ENCODE measurements at places on chromosomes 11 and 22.

DNA sequence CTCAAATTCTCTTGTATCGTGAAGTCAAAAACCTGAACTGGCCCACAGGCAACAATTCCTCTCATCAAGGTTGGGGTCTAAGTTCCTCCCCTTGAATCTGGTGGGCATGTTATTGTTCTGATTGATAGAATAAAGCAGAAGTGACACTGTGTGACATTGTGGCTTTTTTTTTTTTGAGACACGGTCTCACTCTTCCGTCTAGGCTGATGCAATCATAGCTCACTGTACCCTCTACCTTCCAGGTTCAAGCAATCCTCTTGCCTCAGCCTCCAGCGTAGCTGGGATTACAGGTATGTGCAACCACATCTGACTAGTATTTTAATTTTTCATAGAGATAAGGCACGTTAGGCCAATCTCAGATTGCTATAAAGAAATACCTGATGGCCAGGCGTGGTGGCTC lies 8.9 kb upstream of the PELI3 start:
- no peak for DNase-seq

- DNase-seq, result peak; percentile 23
These were observed 452.7 kb upstream of the CNTN5 start for GRCh38 chr11:98568013-98568412.

DNA sequence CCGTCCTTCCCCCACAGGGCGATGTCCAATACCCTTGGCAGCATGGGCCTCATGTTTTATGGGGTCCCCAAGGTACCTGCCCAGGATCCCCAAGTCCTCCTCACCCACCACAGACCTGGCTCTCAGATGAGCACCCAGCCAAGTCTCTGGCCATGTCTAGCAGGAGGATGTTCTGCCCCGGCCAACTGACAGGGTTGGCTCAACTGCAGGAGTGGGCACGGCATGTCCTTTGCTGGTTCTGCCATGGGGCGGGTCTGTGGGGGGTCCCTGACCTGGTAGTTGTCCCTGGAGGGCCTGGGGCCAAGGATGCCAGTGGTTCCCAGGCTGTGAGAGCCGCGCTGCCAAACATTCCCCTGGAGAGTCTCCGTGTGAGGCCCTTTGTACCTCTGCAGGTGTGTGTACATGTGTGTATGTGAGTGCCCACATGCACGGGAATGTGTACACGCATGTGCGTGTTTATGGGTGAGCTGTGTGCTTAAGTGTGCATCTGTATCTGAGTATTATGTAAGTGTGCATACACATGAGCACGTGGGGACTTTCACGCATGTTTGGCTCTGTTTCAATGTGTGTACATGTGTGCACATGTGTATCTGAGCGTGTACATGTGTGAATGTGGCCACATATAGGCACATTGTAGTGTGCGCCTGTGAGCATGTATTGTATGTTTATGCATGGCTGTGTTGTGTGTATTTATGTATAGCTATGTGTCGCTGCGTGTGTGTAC lies 85.5 kb downstream of the KCNQ1 start:
- no peak for DNase-seq

DNA sequence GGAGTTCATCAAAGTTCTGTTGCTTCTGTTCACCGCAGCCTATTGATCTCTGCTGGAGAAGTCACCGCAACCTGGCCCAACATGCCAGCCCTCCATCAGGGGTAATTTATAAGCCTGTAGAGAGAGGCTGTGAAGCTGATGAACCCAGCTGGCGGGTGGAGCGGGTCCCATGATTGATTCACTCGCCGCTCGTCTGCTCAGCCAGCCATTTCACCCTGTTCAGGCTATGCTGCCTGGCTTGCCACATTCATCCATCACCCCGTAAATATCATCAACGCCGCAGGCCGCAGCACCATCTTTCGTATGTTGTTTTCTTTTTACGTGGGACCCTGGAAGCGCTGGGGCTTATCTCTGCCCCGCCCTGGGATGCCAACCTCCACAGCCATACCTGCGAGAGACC lies 116.7 kb upstream of the OPCML start:
- no peak for DNase-seq

GRCh38 chr11:9259981-9260837 lies 4.9 kb downstream of the DENND5A start:
- DNase-seq, result no peak

DNA sequence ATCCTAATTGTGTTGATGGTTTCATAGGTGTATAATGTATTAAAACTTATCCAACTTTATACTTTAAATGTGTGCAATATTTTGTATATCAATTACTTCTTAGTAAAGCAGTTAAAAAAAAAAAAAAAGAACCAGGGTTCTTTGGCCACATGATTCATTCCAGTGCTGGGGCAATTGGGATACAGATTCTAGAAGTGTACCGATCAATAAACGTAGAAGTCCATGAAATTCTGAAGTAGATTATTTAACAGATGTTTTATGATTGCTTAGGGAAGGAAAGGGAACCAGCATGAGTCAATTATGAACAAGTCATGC lies 51.0 kb downstream of the MAPK1 start:
- no peak for DNase-seq

GRCh38 chr11:336659-337198 lies 16.1 kb upstream of the IFITM3 start:
- DNase-seq, result no peak

DNA sequence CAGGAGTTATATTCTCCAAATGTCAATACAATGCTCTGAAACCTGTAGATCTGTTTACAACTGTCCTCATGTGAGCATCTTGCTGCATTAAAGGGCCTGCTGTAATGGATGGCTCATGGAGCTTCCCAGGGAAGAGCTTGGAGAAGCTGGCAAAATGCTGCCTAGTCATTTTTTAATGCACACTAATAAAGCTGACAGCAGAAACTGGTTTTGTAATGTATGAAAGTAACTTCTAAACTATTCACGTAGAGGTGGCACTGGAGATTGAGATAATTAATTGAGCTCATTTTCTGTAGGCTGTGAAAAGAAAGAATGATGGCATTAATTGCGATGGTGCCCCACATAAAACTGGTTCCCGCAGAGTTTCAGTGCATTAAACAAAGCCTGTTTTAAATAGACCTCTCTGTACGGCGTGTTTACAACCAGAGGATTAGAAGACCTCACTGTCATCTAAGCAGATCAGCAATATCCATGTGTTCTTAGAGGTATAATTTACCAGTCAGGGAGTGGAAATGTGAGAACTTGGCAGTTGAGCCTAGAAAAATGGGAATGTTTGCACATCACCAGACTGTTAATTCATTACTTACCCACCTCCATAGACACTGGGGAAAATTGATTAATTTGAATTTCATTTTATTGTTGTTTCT lies 16.0 kb downstream of the POLA2 start:
- DNase-seq, result no peak

DNA sequence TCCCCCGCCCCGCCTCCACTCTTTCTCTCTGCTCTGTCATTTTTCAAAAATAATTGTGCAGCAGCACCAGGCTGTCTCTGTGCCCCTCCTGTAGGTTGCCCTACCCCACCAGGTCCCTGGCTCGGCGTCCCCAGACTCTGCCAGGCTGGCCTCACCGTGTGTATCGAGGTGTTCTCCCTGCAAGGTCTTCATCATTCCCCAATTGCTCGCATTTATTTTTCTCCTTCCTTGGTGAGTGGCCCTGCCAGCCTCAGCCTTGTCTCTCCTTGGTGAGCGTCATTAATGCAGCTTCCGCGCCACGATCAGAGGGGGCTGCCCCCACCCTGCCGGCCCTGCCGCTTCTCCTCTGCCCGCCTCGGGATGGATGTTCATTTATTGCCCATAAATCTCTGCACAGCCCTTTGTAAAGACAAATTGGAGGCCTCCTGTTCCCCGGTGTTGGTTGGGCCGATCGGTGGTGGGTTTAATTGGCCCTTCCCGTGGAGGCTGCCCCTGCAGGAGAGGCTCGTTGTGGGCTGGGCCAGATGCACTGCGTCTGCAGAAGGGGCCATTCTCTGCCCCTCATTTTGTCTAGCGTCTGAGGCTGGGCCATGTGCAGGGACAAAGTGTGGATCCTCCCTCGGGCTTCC lies 33.2 kb downstream of the RTN4R start:
- no peak for DNase-seq

- DNase-seq, result no peak
These were observed 736.5 kb upstream of the CCDC90B start for GRCh38 chr11:84022695-84023094.

DNA sequence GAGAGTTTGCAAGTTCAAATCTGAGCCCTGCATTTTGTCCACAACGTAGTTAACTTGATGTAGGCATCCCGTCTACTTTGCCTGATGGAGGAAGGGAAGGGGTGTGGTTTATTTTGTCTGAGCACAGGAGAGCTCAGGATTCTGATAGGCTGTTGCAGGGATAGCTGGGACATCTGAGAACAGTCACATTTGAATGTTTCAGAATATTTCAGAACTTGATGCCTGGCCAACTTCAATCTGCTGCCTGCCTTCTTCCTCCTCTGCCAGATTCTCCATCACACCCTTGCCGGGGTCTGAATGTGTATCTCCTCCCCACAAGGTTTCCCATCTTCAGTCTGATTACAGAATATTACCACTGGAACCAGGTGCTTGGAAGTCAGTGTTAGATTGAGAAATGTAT lies 51.6 kb downstream of the NTM start:
- DNase-seq, result no peak

- DNase-seq, result no peak
These were observed 44.4 kb upstream of the FAT3 start for GRCh38 chr11:92180226-92180625.

Measured in fibroblast of skin of right quadriceps (primary cell).